Left ventricle myocardium inferior (tissue), 1 donor: ENCODE measurements at places on chromosomes 1 and 21. TPM values are rescaled to one million over a fixed set of nuclear protein-coding genes. Genes with fewer than 3 reads are reported as not detected.
A peak's percentile ranks its signal among the peaks of the same experiment; 100 is the strongest.

DNA sequence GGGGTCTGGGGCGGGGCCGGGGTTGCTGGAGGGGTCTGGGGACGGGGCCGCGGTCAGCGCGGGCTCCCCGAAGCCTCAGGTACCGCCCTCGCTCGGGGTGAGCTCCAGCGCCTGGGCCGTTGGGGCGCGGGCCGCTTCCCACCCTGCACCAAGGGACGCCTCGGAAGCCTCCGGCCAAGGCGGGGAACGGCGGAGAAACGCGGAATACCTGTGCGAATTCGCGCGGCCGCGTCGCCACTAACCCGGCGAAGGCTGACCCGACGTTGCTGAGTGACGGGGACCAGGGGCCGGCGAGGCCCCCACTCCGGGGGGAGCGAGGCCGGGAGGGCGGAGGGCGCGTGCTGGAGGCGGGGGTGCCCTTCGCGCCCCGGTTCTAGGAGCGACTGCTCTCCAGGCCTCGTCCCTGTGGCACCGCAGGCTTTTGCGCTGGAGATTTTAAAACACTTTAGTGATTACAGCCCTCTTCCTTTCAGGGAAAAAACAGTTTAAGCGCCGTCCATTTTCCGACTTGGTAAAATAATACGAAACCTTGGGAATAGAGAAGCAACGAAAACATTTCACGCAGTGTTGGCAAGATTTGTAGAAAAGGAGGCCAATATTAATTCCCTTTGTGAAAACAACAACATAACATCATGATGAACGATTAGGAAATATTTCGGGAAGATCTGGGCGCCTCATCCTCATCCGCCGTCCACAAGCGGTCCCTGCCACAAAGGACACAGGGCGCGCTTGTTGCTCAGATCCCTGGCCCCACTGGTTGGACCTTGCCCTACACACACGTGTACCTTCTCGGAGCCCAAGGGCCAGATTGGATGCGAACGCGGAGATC is 971 bp upstream of the GNG4 start:
- no peak for DNase-seq

- peak; percentile 5 for DNase-seq
Observed at GRCh38 chr1:2951856-2952255, 69.4 kb upstream of the ACTRT2 start.

DNA sequence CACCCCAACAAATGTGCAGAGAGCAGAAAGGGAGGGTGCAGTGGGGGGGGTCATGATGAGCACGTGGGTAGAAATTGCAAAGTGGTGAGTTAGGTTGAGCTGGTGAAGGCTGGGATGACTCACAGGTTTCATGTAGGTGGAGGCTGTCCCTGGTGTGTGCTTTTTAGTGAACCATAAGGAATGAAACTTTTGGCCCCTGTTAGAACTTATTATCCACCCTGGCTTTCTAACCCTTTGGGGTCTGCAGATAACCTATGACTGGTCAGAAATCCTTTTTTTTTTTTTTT is 46.9 kb downstream of the DOP1B start:
- no peak for DNase-seq

CD244 gene
- 0.14 TPM for total RNA-seq

AADACL3 gene
- total RNA-seq, result not detected

TRIM58 gene
- 0.16 TPM for total RNA-seq
